Activated CD4-positive, alpha-beta T cell treated with anti-CD3 and anti-CD28 coated beads for 36 hours (primary cell): ENCODE measurements at places on chromosomes 3 and 15. TPM values are rescaled to one million over a fixed set of nuclear protein-coding genes. Genes with fewer than 3 reads are reported as not detected.

- DNase-seq, result no peak
These were observed 27.2 kb downstream of the ACKR2 start for GRCh38 chr3:42836150-42837123.

- no peak for DNase-seq
These were observed 411.0 kb upstream of the ATP11B start for GRCh38 chr3:182382112-182382857.

GRCh38 chr15:62647843-62648505 is 394.6 kb upstream of the TPM1 start:
- DNase-seq, result no peak

DNA sequence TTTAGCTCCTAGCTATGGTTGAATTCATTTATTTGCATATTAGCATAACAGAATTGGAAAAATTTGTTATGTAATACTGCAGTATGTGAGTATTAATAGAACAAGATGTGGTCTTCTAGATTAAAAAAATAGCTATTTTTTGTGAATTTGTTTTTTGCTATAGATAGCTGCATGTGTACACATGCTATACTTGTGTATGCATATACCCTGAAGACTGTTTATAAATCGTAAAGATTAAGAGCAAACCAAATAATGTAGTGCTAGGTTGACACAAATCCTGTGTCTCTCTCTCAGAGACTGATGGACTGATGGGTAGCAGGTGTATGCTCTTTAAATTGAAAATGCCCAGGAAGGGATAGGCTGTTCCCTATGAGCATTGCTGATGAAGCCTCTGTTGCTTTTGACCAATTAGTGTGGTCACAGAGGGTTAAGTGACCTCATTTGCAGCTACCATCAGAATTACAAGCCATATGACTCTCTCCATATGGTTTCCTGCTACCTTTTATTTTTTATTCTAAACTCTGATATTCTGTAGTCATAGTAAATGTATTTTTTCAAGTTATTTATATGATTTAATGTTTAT is 9.0 kb downstream of the PLCL2 start:
- DNase-seq, result no peak

DNA sequence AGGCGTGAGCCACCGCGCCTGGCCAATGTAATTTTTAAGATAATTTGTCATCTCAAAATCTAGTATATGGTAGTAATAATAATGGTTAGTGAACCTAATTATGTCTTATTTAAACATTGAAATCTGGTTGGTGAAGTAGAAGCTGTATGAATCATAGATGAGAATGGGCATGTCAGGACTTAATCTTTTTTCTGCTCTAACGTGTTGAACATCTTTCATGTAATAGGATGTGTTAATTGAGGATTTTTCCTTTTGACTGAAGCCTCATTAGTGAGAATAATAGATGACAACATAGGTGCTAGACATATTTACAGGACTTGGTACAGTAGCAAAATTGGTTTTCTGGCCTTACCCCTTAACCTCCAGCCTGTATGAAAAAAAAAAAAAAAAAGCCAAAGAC is 835.6 kb downstream of the IGSF11 start:
- no peak for DNase-seq

- no peak for DNase-seq
These were observed 63.1 kb upstream of the BOC start for GRCh38 chr3:113148284-113148683.

- DNase-seq, result peak; percentile 48
These were observed 148.1 kb downstream of the KLHL25 start for GRCh38 chr15:85646538-85647091.

DNA sequence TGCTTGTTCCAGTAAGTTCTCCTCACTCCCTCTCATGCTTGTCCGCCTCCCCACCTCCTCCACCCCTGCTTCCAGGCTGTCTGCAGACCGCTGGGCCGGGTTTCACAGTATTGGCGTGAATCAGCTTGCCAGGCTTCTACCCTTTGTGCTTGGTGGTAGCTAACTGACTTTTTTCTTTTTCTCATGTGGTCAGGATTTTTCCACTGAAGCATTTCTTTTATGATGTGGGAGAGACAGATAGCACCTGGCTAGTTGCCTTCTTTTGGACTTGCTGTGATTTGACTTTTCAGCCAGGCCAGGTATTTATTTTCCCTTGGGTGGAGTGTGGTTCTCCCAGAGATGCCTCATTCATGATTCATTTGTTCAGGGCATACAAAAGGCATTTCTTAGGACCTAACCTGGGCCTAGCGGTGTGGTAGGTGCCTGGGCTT is 60.6 kb downstream of the ST6GAL1 start:
- no peak for DNase-seq

DNA sequence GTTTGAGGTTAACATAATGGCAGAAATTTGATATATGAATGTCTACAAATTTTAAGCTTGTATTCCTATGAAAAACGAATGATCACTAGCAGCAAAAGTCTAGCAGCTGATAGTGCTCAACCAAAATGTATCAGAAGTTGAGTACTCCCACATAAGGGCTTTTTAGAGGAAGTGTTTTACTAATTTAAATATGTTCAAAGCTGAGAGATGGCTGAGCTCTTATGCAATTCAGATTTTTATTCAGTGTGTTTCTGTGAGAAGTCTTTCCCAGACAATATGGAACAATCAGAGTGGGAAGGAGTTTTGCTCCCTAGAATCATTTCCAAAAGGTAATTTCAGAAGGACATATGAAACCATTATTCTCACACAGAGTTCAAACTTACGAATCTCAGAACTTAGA is 327.0 kb downstream of the ZPLD1 start:
- no peak for DNase-seq

DNA sequence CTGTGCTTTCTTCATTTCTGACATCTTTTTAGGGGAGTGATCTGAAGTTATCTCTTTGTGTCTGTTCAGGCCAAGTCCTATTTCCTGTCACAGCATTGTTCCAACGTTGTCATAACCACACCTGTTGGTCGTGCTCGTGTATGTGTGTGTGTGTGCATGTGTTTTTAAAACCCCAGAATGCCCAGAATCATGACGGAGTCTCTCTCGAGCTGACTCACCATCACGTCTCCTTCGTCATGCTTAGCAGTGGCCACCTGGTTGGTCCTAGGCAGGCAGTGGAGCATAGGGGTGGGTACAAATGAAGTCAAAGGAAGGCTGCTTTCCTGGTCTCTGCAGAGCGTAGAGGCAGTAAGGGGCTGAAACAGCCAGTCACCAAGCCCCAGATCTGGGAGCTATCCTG is 126.8 kb upstream of the ABHD17C start:
- DNase-seq, result peak; percentile 58

GRCh38 chr3:132343018-132343612 is 25.9 kb downstream of the ACP3 start:
- DNase-seq, result peak; percentile 25

DNA sequence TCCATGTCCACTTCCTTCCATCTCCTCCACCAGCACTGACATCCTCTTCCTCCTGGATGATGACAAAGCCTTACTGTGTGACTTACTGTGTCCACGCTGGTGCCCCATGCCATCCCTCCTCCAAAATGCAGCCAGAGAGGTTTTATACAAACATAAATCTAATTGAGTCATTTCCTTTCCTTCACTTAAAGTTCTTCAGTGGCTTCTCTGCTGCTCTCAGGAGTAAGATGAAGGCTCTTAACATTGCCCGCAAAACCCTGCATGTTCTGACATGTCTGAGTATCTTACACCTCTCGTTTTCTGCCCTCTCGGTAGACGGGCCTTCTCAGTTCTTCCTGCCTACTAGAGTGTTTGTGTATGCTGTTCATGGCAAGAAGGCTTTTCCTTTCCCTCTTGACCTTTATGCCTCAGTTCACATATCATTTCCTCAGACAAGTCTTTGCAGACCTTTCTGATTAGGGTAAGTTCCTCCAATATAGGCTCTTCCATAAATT is 175.5 kb downstream of the CFAP20DC start:
- DNase-seq, result peak; percentile 30

GRCh38 chr3:60764870-60765269 is 486.4 kb downstream of the FHIT start:
- DNase-seq, result no peak

- DNase-seq, result no peak
These were observed 25.8 kb upstream of the MFGE8 start for GRCh38 chr15:88938802-88939485.

GRCh38 chr15:89131731-89132130 is 43.5 kb downstream of the ABHD2 start:
- no peak for DNase-seq

GRCh38 chr3:185582236-185582635 is 3.9 kb upstream of the SENP2 start:
- DNase-seq, result no peak

- DNase-seq, result no peak
These were observed 1.4 kb upstream of the ISG20 start for GRCh38 chr15:88637436-88637835.

- no peak for DNase-seq
These were observed 56.4 kb upstream of the NEO1 start for GRCh38 chr15:72995849-72996248.

DNA sequence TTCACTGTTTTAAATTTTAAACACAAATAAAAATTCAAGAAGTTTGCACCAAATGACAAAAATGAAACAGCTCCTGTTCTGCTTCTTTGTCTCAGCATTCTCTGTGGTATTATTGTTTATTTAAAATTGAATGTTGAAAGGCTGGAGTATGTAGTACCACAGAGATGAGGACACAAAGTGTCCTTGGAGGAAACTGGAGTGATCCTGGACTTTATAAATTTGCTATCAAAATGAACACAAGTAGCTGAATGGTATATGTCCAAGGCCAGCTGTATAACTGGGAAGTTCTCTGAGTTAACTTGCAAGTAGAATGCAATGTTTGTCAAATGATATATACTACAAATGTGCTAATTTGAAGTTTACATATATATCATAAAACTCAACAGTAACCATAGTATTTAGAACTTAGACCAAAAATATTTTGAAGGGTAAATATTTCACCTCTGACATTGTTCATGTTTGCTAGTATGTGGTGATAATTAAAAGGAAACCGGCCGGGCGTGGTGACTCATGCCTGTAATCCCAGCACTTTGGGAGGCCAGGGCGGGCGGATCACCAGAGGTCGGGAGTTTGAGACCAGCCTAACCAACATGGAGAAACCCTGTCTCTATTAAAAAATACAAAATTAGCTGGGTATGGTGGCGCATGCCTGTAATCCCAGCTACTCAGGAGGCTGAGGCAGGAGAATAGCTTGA is 12.3 kb downstream of the BTLA start:
- no peak for DNase-seq

DNA sequence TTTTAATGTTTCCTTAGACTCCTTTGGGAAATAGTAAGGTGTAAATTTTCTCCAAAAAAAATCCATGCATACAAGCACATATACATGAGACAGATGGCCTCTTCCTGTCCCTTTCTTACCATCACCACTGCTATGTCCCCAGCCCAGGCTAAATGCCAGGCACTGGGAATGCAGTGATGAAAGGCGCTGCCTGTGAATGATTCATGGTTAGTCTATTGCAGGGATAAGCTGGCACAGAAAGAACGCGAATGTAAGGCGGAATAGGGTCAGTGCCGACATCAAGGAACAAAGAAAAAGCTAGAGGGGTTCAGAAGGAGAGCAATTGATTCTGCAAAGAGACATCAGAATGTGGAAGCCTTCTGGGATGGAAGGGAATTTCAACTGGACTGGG is 36.2 kb upstream of the CFAP161 start:
- DNase-seq, result no peak

DNA sequence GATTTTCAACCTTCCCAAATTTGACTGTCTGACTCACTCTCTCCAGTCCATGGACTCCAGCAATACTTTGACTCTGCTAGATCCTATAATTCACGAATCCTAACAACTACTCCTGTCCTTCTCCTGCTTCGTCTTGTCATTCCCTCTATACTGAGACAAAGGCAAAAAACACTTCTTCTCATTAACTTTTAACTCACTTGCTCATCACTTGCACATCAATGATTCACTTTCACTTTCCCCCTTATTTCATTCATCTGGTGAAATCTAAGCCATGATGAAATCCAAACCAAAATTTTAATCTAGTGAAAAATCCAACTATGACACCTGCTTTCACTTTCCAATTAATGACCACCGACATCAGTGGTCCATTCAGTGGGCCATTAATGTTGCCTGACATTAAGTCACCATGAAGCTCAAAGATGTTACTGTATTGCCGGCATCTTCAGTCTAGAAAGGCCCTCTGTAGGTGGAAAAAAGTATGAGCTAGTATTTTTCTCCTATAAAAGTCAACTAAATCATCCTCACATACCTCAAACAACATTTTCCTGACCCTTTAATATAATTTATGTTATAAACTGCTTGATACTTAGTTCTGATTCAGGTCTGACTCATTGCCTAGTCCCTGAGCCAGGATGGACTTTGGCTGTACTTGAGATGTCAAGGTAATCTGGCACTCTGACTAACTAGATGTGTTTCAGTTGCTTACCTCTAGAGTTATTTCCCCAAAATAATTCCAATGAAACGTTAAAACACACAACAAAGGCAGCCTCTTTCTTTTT is 158.6 kb downstream of the CNTN6 start:
- DNase-seq, result no peak

- DNase-seq, result no peak
These were observed 23.9 kb upstream of the BCL2L10 start for GRCh38 chr15:52136442-52136980.

DUSP7 gene
- 17.1 TPM for total RNA-seq

HACD2 gene
- total RNA-seq, result 22.1 TPM

THBS1 gene
- total RNA-seq, result 0.23 TPM

SEMA5B gene
- total RNA-seq, result not detected

BLOC1S6 gene
- 52.5 TPM for total RNA-seq

GOLGA8O gene
- total RNA-seq, result 1.3 TPM

WDR49 gene
- total RNA-seq, result not detected

MASP1 gene
- not detected for total RNA-seq

CHRM5 gene
- not detected for total RNA-seq

STRA6 gene
- not detected for total RNA-seq

CEMIP gene
- total RNA-seq, result 0.04 TPM
